CD4-positive, alpha-beta T cell treated with Interleukin-17A for 1 hour (primary cell): ENCODE measurements at places on chromosomes 11 and 22.

- no peak for DNase-seq
Measured at GRCh38 chr11:912266-912665, 1.7 kb upstream of the CHID1 start.

DNA sequence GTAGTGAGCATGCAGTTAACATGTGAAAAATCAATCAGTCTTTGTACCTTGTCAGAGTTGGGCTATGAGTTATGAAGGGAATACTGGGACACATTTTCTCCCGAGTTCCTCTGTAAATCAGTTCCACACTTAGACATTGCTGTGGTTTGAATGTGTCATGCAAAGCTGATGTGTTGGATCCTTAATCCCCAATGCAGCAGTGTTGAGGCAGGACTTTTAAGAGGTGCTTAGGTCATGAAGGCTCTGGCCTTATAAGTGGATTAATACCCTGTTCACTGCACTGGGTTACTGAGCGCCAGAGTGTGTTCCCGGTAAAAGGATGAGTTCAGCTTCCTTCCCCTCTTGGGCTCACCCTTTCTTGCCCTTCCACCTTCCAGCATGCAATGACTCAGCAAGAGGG lies 742.1 kb upstream of the TENM4 start:
- DNase-seq: no peak

GRCh38 chr11:1484061-1484671 lies 2.4 kb downstream of the MOB2 start:
- DNase-seq: no peak

- no peak for DNase-seq
Measured at GRCh38 chr11:33941637-33942160, 49.8 kb upstream of the LMO2 start.

DNA sequence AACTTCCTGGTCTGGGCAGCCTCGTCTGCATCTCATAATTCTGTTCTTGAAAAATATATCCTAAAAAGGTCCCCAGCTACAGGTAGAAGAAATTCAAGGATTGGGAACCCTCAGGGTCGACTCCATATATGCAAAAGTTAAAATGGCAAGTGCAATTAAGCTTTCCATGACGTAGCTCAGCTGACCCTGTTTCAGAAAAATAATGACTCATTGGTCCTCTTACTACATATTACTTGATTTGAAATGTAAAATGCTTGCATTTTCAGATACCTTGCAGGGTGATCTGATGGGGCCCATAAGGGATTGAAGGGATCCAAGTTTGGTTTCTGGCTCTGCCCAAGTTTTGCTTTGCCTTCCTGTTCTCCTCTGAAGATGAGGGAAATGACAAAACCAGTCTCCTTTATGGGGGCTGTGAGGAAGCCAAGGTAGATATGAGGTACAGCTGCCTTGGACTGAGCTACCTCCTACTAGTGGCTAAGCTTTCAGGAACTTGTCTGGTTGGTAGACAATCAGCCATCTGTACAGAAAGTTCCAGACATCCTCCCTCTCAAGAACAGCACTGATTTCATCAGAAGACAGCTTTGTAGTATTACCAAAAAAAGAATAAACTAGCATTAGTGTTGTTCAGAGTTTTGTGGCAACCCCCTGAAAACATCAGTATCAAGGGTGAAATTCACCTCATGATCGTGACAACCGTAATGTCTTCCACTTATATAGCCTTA lies 177.3 kb downstream of the DBX1 start:
- no peak for DNase-seq

- no peak for DNase-seq
Measured at GRCh38 chr11:7490054-7490453, 4.7 kb downstream of the OLFML1 start.

DNA sequence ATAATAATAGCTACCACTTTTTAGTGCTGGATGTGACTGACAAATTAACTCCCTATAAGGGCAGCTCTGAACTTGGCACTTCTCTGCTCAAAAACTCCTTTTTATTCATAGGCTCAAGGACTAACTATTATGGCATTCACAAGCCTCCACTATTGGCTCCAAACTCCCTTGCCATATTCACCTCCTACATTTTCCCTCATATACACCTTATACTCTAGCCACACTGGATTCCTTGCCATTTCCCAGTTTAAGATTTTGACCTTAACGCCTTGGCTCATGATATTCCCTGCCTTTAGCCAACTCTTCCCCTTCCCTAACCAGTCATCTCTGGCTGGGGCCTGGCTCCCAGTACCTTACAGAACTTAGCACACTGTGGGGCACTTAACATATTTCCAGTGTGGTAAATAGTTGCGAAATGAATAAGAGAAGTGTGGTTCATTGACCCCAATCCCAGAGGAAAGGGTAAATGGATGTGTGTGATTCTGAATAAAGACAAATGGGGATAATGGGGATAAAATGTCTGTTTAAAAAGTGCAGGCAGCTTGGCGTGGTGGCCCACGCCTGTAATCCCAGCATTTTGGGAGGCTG lies 40.0 kb upstream of the SORL1 start:
- DNase-seq: no peak

DNA sequence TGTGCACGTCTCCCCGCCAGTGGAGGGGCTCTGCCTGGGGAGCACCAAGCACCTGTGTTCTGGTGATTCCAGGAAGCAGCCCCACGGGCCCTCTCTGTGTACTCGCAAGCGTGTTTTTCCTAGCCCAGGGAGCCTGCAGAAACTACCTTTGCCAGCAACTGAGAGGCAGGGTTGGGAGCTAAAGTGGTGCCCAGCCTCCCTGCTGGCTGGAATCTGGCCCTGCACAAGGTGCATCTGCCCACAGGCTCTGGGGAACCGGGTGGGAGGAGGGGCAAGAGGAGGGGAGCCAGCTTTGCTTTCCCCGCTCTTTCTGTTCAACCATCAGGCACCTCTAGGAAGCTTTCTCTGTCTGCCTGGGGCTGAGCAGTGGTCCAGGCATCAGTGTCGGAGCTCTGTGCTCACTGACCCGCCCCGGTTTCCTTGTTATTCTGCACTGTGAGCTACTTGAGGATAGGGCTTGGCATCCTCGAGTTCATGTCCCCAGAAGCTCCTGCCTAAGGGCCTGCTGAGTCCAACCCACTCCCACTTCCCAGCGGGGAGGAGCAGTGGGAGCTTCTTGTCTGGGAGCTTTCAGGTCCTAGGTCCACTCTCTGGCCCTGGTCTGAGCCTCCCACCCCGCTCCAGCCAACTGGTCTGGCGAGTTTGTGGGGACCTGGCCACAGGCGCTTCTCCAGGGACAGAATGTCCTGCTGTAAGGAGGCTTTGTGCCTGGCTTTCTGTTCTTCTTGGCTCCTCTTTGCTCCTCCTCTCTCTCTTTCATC lies 14.9 kb downstream of the DAGLA start:
- no peak for DNase-seq

GRCh38 chr11:127003260-127003981 lies 2.9 kb upstream of the KIRREL3 start:
- no peak for DNase-seq

GRCh38 chr22:37229805-37230672 lies 14.0 kb downstream of the RAC2 start:
- peak; percentile 91 for DNase-seq

GRCh38 chr22:38736257-38736570 lies 19.6 kb downstream of the SUN2 start:
- no peak for DNase-seq

GRCh38 chr11:41451011-41451410 lies 8.4 kb downstream of the LRRC4C start:
- no peak for DNase-seq

DNA sequence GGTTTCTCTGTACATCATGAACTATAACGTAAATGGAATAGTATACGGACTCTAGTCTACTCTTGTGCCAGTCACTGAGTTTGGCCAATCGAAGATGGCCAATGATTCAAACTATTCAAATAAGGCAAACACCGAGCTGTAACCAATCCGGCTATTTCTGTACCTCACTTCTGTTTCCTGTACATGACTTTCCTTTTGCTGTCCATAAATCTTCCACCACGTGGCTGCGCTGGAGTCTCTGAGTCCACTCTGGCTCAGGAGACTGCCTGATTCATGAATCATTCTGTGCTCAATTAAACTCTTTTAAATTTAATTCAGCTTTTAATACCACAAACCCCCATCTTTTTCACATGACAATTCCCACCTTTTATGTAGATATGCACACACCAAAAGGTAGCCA lies 1.5 kb upstream of the JAML start:
- no peak for DNase-seq

- DNase-seq: peak; percentile 56
Measured at GRCh38 chr11:111982019-111982464, 43.2 kb upstream of the DLAT start.

GRCh38 chr11:64443001-64443400 lies 84.0 kb downstream of the RPS6KA4 start:
- no peak for DNase-seq

DNA sequence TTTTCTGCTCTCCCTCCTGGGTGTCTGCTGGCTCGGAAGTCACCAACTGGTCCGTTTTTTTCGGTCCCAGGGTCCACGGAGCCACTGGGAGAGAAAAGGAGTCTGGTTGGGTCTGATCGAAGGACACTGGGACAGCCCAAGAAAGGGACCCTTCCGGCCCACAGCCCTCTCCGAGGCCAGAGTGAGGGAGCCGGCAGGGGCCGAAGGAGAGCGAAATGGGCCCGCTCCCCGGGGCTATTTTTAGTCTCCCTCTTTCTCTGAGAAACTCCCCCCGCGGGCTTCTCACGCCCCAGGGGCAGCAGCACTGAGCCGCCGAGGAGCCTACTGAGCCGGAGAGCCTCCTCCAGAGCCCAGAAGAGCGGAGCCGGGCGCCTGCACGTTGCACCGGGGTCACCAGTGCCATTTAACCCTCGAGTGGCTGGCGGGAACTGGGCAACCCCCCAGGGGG lies 1.9 kb downstream of the ESAM start:
- no peak for DNase-seq

DNA sequence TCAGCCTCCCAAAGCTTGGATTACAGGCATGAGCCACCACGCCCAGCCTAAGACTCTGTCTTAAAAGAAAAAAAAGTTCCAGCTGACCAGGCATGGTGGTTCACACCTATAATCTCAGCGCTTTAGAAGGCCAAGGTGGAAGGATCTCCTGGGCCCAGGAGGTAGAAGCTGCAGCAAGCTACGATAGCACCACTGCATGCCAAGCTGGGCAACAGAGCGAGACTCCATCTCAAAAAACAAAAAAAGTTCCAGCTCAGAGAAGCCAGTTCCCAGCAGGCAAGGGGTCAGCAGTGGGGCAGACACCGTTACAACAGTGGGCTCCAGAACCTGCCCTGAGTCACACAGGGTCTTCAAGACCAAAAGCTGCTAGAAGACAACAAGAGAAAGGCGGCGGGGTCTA lies 3.3 kb downstream of the TMEM184B start:
- DNase-seq: no peak

DNA sequence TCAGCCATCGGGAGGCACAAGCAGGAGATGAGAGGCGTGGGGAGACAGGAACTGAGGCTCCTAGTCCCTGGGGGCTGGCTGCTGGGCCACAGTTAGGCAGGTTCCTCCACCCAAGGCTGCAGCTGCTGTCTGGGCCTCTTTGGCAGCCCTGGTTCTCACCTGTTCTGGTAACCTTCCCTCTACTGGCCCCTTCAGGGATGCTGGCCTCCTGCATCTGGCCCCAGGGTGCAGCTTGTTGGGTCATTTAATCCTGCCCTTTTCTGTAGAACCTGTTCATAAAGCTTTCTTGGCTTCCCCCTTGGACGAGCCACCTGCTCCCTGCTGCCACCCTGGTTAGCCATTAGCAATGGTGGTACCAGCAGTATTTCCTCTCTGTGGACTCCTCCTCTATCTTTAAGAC lies 5.5 kb downstream of the USH1C start:
- DNase-seq: no peak

DNA sequence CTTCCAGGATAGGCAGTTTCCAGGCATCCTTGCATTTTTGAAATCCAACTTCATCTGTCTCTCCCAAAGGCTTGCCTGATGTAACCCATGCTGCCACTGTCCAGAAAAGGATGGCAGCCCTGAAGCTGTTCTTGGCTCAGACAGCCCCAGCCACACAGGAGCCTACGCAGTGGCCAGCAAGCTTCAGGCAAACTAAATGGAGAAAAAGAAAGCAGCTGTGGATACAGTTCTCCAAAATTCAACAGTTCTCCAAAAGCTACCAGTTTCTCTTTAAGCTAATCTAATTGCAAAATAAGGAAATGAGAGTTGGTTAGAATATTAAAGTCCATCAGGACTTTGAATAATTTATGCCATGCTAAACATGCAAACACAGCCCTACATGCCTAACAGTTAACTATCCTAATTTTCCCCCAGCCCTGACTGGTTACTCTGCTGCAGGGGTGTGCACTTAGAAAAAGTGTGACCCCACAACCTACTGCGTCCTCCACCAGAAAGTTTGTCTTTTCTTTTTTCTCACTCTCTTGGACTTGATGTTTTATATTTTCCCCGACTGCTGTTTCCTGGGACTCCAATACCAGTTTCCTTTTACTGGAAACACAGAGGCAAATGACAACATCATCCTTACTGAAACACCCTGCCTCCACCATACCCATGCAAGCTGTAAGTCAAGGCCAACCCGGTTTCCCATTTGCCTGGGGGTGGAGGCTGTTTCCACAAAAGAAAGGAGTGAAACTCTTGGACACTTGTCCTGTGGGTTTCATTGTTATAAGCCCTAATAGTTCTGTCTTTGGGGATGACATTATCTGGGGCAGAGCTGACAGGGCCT lies 69.1 kb upstream of the OR5AN1 start:
- DNase-seq: no peak

GRCh38 chr11:9615031-9615451 lies 41.6 kb downstream of the WEE1 start:
- DNase-seq: peak; percentile 7

GRCh38 chr11:17352950-17353820 lies 1.6 kb downstream of the NCR3LG1 start:
- peak; percentile 49 for DNase-seq

- no peak for DNase-seq
Measured at GRCh38 chr22:42190274-42190673, 59.7 kb upstream of the CYP2D6 start.

GRCh38 chr11:2446590-2447252 lies 1.9 kb downstream of the KCNQ1 start:
- DNase-seq: no peak

- DNase-seq: peak; percentile 22
Measured at GRCh38 chr22:21020802-21021429, 6.0 kb downstream of the P2RX6 start.

DNA sequence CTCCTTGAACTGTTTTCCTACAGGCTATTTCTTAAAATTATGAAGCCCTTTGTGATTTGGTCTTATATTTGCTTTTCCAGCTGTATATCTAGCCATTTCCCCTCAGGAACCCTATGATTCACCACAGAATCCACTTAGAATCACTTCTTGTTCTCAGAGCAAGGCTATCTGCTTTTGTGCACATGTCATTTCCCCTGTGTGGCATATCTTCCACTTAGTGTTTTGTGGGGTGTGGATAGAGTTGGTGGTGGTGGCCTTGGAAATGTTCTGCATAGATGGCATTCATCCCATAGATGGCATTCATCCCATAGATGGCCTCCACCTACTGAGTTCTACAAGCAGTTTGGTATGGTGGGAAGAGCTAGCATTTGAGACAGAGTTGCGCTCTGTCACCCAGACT lies 44.7 kb downstream of the SWAP70 start:
- no peak for DNase-seq

GRCh38 chr11:11923828-11924227 lies 82.1 kb downstream of the USP47 start:
- DNase-seq: no peak

- no peak for DNase-seq
Measured at GRCh38 chr22:37930270-37930951, 23.0 kb downstream of the C22orf23 start.
